DMS153 (cell line): ENCODE measurements at places on chromosomes 7 and 10.
A peak's percentile ranks its signal among the peaks of the same experiment; 100 is the strongest.

DNA sequence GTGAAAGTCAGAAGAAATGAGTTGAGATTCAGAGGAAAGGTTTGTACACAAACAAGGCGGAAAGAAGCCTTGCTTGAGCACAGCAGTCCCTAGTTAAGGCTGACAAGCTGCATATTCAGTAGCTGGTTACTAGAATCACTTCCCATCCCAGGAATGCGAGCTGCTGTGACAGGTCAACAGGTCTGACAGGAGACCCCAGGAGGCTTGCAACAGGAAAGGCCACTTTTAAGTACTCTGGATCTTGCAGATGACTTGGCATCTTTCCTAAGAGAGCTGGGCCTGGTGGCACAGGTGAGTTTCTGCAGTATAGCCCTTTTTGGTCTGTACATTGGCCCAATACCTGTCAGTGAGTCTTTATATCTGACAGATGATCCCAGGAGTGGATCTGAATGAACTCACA, 35.7 kb upstream of the UNC5B start:
- DNase-seq, result no peak

DNA sequence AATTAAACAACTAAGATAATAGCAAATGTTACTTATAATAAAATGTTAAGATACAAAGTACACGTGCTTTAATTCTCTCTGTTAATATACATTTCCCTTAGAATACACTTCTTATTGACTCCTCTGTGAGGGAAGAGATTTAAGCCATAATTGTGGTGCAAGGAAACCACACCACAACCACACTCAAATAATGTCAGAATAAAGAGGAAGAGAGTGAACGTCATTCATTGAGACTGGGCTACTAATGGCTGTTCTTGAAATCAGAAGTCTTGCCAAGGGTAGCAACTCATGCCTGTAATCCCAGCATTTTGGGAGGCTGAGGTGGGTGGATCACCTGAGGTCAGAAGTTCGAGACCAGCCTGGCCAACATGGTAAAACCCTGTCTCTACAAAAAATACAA, 10.0 kb downstream of the FAM171A1 start:
- no peak for DNase-seq

DNA sequence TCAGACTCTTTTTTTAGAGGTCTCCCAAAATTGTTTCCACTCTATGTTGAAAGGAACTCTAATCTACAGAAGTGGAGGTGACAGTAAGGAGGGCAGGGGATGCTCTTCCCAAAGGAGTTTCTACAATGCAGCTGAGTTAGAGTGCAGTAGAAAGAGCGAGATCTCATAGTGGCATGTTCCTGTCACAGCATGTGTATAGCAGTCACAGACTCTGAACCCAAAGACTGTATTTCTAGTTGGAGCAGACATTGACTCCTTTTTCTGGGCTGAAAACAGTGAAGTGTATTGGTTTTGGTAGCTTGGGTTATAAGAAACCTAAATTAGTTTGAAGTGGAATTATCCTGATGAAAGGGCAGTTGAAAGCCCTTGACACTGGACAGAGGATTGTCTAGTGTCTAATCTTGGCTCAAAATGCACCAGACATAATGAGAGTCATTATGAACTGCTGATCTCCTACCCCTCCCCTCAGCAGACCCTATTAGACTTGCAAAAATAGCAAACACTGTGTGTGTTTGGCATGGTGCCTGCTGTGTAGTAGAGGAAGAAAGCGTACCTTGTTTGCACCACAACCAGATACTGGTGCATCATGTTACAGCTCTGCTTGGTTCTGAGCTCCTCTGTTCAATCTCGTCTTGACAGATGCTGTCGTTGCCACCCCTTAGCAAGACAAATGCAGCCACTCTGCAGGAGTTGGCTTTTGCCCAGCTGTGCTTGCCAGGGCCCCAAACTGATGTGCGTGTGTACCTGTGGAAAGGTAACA, 336.0 kb downstream of the AUTS2 start:
- peak; percentile 95 for DNase-seq

DNA sequence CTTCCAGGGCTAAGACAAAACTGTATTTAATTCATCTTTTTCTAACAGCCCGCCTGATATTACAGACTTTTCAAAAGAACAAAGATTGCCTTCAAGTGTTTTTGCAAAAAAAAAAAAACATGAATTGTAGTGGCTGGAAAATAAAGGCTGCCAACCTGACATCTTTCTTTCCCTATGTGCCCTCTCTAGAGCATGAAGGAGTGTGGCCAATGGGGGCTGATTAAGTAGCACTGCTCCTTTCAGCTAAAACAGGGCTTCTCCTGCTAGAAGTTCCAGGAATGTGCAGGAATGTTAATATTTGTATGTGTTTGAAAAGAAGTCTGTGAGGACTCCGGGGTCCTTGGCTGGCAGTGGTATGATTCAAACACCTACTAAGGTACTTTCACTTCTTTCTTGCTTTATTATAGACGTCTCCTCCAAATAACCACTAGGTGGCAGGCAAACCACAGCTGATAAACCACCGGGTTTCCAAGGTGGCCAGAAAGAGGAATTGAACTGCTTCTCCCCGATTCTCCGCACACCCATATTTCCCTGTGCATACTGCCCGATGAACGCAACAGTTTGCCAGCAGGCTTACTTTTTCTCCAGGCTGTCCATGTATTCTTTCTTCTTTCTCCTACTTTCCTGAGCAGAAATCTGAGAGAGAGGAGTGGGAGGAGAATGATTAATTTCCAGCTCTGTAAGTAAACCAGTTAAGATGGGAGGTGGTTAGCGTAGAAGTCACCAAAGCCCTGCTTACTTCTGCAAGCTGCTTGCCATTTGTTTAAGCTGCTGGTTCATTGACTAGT, 56.8 kb upstream of the DGKI start:
- peak; percentile 36 for DNase-seq

- no peak for DNase-seq
Measured at GRCh38 chr10:77428691-77429395, 208.8 kb downstream of the KCNMA1 start.
